ENCODE measurements at places on chromosomes 6 and 20.
A peak's percentile ranks its signal among the peaks of the same experiment; 100 is the strongest.

DNA sequence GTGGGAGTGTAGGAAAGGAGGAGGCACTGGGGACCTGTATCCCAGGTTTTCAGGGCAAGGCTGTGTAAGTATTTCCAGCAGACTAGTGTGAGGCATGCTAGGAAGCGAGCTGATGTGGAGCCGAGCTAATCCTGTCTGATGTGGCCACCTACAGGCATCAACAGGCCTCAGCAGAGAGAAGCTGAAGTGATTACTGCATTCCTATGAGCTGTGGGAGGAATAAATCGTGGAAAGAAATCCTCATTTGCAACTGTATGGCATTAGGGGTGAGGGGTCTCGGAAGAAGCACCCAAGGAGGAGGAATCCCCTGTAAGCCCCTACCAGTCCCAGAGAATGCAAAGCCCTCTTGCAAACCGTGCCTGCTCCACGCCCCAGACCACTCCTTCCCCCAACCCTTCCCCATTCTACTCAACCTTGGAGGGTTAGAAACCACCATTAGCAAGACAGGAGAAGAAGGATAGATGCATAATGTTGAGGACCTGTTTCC, 41.6 kb downstream of the C6orf15 start:
- DNase-seq = peak; percentile 73

GRCh38 chr20:36439040-36439730, 102.1 kb upstream of the MYL9 start:
- no peak for DNase-seq

DNA sequence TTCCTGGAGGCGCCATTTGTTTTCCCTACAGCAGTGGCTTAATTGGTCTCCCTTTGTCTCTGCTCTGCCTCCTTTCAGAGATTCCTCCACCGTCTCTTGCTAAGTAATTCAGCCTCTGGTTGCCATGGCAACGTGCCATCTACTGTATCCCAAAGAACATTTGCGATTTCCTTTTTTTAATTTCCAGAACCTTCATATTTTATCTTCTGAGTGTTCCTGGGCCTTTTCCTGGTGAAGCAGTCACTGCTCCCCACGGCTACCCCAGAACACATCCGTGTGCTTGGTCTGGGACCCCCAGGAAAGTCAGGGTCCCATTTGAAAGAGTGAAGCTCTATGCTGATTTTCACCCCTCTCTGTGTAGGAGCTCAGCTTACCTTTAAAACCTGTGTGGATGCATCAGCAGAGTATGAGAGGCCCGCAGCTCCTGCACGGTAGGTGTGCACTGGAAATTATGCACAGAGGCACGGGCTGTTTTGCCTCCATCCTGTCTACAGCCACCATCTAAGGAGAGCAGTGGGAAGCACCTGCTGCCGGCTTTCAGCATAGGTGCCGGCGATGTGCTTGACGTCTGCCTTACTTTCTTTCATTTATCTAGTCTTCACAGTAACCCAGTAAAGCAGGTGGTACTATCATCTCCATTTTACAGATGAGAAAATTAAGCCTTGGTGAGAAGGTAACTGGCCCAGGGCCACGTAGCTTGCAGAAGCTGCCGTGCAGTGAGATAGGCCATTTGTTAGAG, 122.8 kb downstream of the SYCP2 start:
- DNase-seq = no peak

- DNase-seq = no peak
These were observed 16.7 kb upstream of the FOXF2 start for GRCh38 chr6:1372690-1373089.

GRCh38 chr6:33587529-33587928, 7.5 kb upstream of the BAK1 start:
- DNase-seq = no peak

DNA sequence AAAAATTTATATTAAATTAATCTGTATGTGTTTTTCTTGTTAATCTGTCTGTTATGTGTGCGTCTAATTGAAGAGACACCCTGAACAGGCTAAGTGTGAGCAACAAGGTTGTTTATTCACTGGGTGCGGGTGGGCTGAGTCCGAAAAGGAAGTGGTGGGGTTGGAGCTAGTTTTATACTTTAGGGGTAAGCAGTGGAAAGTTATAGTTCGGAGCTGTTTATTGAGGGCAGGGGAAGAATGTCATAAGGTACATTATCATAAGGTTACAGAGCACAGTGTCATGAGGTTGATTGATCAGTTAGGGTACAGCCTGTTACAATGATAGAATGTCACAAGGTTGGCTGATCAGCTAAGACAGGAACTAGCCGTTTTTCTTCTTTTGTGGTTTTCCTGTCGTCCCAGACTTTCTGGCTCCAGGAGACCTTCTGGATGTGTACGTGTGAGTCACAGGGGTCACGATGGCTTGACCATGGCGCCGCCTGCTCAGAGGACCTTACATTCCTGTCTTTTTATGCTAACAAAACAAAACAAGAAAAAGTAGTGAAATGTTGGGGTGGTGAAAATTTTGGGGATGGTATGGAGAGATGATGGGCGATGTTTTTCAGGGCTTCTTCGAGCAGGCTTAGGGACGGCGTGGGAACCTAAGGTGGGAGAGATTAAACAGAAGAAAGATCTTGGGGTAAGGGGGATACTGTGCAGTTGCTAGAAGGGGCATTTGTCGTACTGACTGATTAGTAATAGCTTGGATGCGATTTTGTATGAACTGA, 754.0 kb upstream of the ADGRB3 start:
- peak; percentile 27 for DNase-seq

DNA sequence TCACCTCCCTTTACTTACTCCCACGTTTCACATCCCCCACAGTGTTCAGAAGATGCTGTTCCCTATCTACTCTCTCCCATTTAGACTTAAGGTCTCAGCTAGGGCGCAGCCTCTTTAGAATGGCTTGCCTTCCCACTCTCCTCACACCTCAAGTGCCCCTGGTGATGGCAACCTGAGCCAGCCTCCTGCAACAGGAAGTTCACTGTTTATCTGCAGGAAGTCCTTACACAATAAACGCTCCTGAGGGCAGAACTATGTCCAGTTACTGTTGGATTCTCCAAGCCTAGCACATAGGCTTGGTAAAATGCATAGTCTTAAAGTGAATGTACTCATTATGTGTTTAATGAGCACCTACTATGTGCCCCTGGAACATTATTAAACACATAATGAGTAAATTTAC, 21.9 kb upstream of the RAB22A start:
- DNase-seq = no peak

DNA sequence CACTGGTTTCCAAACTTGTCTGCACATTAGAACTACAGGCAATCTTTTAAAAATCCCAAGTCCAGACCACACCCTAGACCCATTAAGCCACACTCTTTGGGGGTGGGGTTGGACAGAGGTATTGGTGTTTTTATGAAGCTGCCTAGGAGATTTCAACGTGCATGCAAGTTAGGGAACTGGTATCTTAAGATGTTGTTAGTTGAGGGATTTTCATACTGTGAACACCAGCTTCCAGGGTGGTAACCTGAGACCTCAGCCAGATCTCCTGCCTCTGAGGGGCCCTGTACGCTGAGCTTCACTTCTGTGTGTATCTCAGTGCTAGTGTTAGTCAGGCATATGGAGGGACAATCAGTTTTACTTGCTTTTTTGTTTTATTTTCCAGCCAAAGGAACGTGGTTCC, 138.0 kb downstream of the UTRN start:
- DNase-seq = no peak

GRCh38 chr6:137779982-137780381, 87.1 kb upstream of the TNFAIP3 start:
- no peak for DNase-seq

GRCh38 chr20:2795451-2795850, 5.0 kb downstream of the CPXM1 start:
- no peak for DNase-seq

DNA sequence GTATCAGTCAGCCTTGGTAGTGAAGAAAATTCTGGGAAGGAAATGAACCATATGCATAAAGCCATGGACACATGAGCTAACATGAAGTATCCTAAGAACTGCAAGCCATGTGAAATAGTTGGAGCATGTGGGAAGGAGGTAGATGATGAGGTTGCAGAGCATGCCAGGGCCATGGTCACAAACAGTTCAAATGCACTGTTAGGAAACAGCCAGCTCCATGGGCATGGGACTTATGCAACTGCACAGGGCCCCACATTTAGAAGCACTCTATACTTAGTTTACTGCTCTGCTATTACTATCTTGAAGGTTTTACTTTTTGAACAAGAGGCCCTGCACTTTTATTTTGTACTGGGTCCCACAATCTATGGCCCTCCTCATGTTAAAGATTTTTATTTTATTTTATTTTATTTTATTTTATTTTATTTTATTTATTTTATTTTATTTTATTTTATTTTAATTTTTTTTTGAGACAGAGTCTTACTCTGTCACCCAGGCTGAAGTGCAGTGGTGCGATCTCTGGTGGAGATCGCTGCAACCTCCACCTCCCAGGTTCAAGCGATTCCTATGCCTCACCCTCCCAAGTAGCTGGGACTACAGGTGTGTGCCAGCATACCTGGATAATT, 169.1 kb downstream of the IBTK start:
- no peak for DNase-seq

GRCh38 chr6:33160728-33161344, 31.4 kb downstream of the COL11A2 start:
- no peak for DNase-seq

GRCh38 chr20:36260316-36260715, 24.0 kb downstream of the AAR2 start:
- DNase-seq = no peak

GRCh38 chr6:129239825-129240491, 357.0 kb downstream of the LAMA2 start:
- no peak for DNase-seq

DNA sequence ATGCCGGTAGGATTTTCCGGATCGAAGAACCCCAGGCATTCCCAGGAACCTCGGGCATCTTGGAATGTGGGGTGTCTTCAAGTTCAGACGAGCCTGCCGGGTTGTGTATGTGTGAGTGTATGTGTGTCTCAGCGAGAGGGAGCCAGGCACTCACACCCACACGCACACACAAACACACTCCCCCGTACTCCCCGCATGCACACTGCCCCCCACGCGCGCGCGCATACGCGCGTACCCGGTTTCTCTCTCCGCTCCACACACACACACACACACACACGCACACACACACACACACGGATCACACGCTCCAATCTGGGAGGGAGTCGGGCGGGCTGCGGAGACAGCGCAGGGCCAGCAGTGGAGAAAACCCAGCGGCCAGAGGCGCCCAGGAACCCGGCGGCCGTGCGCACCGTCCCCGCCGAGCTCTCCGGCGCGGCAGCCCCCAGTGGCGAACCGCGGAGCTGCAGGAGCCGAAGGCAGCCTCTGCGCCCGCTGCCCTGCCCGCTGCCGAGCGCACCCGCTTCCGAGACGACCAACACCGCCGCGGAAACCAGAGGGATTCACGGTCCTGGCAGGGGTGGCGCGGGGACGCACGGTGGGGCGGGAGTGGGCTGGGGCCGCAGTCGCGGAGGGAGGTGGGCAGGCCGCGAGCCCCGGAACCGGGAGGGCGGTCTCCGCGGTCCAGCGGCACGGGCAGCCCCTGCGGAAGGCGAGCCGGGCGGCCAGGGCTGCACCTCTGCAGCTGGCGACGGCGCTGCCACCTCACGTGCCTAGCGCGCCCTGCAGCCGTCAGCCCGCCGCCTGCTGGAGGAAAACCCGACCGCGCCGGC, at the start of gene LRFN2:
LRFN2 (minus strand) TSS at position 125 of the 830 bp plus-strand sequence.
- peak; percentile 10 for DNase-seq

GRCh38 chr20:56778765-56779195, 149.7 kb downstream of the TFAP2C start:
- no peak for DNase-seq

- DNase-seq = no peak
These were observed 18.1 kb upstream of the CEBPB start for GRCh38 chr20:50172347-50173013.

DNA sequence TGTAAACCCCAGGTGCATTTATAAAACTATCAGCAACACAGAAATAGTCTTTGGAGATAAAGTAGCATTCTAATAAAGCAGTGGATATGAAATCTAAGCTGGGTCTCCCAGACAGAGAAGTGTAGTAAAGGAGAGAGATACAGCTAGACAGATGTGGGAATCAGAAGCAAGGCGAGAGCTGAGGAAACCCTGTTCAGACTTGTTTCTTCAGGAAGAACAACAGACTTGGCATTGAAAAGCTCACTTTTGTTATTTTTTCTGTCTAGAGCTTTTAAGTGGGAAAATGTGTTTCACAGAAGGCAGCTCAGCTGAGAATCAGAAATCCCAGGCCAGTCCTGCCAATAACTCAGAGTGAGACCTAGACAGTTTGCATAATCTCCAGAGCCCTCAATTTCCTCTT, 52.9 kb downstream of the SLC35B3 start:
- no peak for DNase-seq

DNA sequence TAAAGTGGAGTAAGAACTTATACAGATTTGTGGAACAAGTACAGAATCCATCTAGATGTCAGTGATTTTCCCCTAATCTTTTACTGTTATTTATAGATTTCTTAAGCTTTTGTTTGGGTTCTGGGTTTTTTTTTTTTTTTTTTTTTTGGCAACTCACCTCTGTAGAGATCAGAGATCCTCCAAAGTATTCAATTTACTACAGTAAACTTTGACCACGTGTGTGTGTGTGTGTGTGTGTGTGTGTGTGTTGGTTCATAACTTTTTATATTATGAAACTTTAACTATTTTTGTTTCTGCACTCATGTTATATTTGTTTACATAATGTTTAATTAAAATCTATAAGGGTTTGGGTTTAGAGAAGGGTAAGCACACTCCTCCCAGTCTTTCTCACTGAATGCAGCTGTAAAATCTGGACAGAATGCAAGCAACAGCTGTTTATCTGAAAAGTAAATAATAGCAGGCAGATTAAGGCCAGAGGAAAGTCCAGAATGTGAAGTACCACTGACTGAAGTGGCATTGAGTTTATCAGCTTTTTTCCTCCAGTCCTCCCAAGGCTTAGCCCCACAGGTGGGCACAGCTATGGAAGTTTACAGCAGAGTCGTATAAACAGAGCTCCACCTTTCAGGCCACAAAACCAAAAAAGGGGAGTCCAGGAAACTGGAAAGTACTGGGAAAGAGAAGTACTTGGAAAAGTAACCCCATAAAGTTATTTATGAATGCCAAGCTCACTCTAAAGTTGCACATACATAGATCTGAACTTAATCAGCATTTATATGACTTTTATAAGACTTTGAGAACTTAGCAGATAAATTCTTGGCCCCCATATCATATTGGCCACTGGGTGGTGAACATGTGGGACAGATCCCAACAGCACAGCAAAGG, 43.0 kb upstream of the CD2AP start:
- DNase-seq = no peak

DNA sequence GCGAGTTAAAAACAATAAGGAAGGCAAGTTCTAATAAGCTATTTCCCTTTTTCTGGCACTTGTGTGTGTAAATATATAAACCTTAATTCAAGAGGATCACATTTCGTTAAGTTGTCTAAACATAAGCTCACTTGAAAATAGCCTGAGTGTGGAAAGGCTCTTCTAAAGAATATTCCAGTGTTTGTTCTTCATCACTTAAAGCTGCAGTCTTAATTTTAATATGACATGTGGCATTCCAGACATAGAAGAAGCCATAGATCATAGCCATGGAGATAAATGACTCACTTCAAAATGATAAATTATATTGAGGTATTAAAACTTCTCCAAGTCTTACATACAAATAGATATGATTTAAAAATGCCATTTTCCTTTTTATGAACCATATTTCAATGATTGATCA, 42.1 kb downstream of the IYD start:
- no peak for DNase-seq

GRCh38 chr6:168542301-168542700, 101.3 kb downstream of the SMOC2 start:
- DNase-seq = no peak

Data from non-pigmented ciliary epithelial cell (primary cell).